Aortic smooth muscle cell (primary cell): ENCODE measurements at places on chromosomes 11 and 22. TPM values are rescaled to one million over a fixed set of nuclear protein-coding genes. Genes with fewer than 3 reads are reported as not detected.

Gene CADM1
- total RNA-seq: 0.40 and 0.75 TPM in 2 replicates

Gene CCDC116
- 0.19 TPM in 1 of 2 replicates, not detected in the other for total RNA-seq

Gene TMPRSS13
- not detected in 2 replicates for total RNA-seq

Gene ZC3H12C
- 12.4 and 14.1 TPM in 2 replicates for total RNA-seq

Gene TEX12
- total RNA-seq: 0.12 and 0.13 TPM in 2 replicates

Gene CPT1A
- total RNA-seq: 80.5 and 82.8 TPM in 2 replicates

Gene CBLIF
- not detected in 2 replicates for total RNA-seq

Gene LRRC10B
- total RNA-seq: under 0.01 TPM in 1 of 2 replicates, not detected in the other

Gene SLC7A4
- total RNA-seq: not detected in 2 replicates

Gene RTCB
- total RNA-seq: 101 and 119 TPM in 2 replicates

Gene LMNTD2
- 0.13 and 0.19 TPM in 2 replicates for total RNA-seq

Gene PPP1CA
- 146 and 165 TPM in 2 replicates for total RNA-seq

Gene HEPHL1
- total RNA-seq: not detected in 2 replicates

Gene TRPM5
- not detected in 2 replicates for total RNA-seq

Gene FAU
- 379 and 456 TPM in 2 replicates for total RNA-seq

Gene PCF11
- 33.4 and 40.0 TPM in 2 replicates for total RNA-seq

Gene PRG3
- not detected in 2 replicates for total RNA-seq

Gene PLA2G3
- total RNA-seq: 0.13 TPM in 1 of 2 replicates, not detected in the other

Gene PKP3
- total RNA-seq: 0.81 and 1.3 TPM in 2 replicates

Gene OR51B4
- not detected in 2 replicates for total RNA-seq

Gene CEND1
- 0.66 and 0.75 TPM in 2 replicates for total RNA-seq

Gene OR8G1
- total RNA-seq: not detected in 2 replicates

Gene ANO1
- total RNA-seq: 3.8 and 16.4 TPM in 2 replicates

Gene PIWIL4
- 2.6 and 3.0 TPM in 2 replicates for total RNA-seq

Gene XRRA1
- total RNA-seq: 5.2 and 10.8 TPM in 2 replicates

Gene MYBPC3
- total RNA-seq: not detected in 2 replicates

Gene PNPLA5
- total RNA-seq: not detected in 2 replicates

Gene SLC43A1
- 6.2 and 8.3 TPM in 2 replicates for total RNA-seq

Gene OR5J2
- total RNA-seq: not detected in 2 replicates

Gene WT1
- not detected in 2 replicates for total RNA-seq

Gene OR2AT4
- total RNA-seq: not detected in 2 replicates

Gene MYOD1
- not detected in 2 replicates for total RNA-seq

Gene APOL3
- total RNA-seq: 34.0 and 35.8 TPM in 2 replicates

Gene ISX
- total RNA-seq: not detected in 2 replicates

Gene FXYD6
- total RNA-seq: 0.19 TPM in 1 of 2 replicates, not detected in the other

Gene JAM3
- total RNA-seq: 61.9 and 71.5 TPM in 2 replicates

Gene ARVCF
- total RNA-seq: 26.8 and 39.7 TPM in 2 replicates

Gene SSTR3
- total RNA-seq: not detected in 2 replicates

Gene HBG2
- 0.19 TPM in 1 of 2 replicates, not detected in the other for total RNA-seq

Gene OR52E8
- not detected in 2 replicates for total RNA-seq

Gene ADORA2A
- 2.2 and 2.4 TPM in 2 replicates for total RNA-seq

Gene SH3BP1
- 4.9 and 5.3 TPM in 2 replicates for total RNA-seq

Gene KDELR3
- total RNA-seq: 95.3 and 125 TPM in 2 replicates

Gene SEC14L6
- total RNA-seq: 0.12 and 0.13 TPM in 2 replicates

Gene DMC1
- 3.2 and 3.4 TPM in 2 replicates for total RNA-seq

Gene WBP2NL
- 0.37 and 0.40 TPM in 2 replicates for total RNA-seq

Gene SLC17A6
- not detected in 2 replicates for total RNA-seq

Gene KCNJ1
- total RNA-seq: 0.06 TPM in 1 of 2 replicates, not detected in the other

Gene MISFA
- 0.26 and 0.31 TPM in 2 replicates for total RNA-seq
